ENCODE measurements at places on chromosomes 2 and 18. TPM values are rescaled to one million over a fixed set of nuclear protein-coding genes. Genes with fewer than 3 reads are reported as not detected.

Gene NTSR2
- total RNA-seq: not detected

GRCh38 chr18:4007846-4008245, 447.3 kb downstream of the DLGAP1 start:
- DNase-seq: no peak

GRCh38 chr18:74013955-74014354, 133.7 kb downstream of the FBXO15 start:
- no peak for DNase-seq

DNA sequence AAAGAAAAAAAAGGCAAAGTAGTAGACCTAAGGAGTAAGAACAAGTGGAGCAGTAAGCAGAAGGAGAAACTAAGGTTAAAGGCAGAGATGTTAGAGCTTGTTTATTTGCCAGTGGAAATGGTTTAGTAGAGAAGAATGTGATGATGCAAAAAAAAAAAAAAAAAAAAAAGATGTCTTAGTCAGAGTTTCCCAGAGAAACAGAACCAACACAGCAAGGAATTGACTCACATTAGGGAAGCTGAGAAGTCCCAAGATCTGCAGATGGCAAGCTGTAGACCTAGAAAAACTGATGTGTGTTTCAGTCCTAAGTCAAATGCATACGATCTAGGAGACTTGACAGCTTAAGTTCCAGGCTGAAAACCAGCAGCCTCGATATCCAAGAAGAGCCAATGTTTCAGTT, 1548.8 kb upstream of the LRRTM1 start:
- no peak for DNase-seq

- no peak for DNase-seq
Measured at GRCh38 chr2:9644603-9645002, 13.8 kb upstream of the YWHAQ start.

DNA sequence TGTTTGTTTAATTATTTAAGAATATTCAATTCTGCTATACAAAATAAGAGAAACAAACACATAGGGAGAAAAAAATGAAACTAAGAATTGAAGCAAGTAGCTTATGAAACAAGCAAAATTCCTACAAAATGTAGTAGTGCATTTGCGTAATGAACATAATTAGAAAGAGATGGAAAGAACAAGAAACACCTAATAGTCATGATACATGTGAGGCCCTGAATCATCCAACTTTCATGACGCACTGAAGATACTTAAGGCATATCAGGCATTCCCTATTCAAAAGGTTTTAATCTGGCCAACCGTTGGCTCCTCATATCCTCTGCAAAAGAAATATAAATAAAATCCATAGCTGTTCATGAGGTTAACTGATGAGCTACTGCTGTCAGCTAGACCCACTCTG, 14.5 kb upstream of the NAB1 start:
- DNase-seq: no peak

- DNase-seq: no peak
Measured at GRCh38 chr2:160156100-160156499, 44.0 kb downstream of the ITGB6 start.
